ENCODE measurements at places on chromosomes 5 and 9.
A peak's percentile ranks its signal among the peaks of the same experiment; 100 is the strongest.

GRCh38 chr9:89606049-89606623 is 1.3 kb downstream of the GADD45G start:
- peak; percentile 83 for DNase-seq

DNA sequence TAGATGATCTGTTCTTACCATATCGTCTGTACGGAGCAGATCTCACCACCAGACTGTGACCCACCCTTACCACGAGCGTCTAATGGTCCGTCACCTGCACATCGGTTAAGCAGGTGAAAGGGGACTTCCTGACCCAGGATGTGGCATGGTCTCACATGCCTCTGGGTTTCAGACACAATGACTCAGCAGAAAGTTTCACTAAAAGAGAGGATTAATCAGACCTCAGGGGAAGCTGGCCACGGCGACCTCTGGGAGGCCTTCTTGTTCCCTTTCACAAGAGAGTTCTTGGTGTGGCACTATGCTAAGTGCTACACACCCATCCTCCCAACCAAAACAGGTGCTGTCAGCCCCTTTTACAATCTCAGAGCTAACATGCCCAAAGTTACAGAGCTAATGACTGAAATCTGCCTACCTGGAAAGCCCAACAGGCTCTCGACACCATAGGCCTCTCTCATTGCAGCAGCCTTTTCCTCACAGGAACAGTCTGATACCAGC is 41.6 kb downstream of the ADAMTS12 start:
- no peak for DNase-seq

DNA sequence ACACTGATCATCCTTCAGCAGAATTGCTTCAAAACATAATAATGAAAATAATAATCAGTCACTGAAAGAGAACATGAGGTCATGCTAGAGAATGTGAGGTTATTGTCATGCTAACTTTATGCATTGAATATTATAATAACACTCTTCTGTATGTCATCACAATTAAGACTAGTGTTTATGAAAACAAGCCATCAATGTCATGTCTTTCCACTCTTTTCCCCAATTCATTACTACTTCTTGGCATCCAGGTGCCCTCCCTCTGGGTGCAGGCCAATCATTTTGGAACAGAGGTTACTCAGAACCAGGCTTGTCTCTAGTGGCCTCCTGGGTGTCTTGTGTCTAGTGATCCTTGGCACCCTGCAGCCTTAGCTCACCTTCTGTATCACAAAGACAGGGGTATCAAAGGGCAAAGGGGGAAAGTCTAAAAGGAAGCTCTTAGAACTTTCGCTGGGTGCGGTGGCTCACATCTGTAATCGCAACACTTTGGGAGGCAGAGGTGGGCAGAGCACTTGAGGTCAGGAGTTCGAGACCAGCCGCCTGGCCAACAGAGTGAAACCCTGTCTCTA is 217.6 kb upstream of the PIK3R1 start:
- no peak for DNase-seq

GRCh38 chr5:172736508-172737135 is 34.4 kb downstream of the DUSP1 start:
- no peak for DNase-seq

GRCh38 chr9:70484232-70485130 is 70.0 kb upstream of the KLF9 start:
- DNase-seq, result peak; percentile 71

DNA sequence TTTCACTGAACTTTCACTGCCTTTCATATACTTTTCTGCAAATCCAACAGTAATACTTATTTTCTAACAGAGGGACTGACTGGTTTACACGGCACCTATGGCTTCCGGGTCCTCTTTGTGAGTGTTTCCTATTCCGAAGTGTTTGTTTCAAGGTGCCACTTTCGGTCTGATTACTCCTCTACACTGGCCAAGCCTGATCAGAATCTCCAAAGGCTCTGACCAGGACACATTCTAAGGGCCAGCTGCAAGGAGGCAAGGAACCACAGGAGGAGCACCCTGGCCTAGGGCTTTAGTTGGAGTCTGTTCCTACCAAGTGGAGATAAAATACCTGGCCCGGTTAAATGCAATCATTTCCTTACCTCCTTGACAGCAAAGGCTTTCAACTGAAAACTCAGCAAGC is 132.1 kb downstream of the GLIS3 start:
- DNase-seq, result no peak

GRCh38 chr5:143398451-143399237 is 4.8 kb downstream of the NR3C1 start:
- no peak for DNase-seq

GRCh38 chr9:130996676-130997394 is 12.1 kb upstream of the LAMC3 start:
- DNase-seq, result no peak

- DNase-seq, result peak; percentile 5
Measured at GRCh38 chr9:106953174-106953573, 90.2 kb downstream of the ZNF462 start.

GRCh38 chr5:139687656-139688055 is 39.5 kb downstream of the CXXC5 start:
- DNase-seq, result no peak

- no peak for DNase-seq
Measured at GRCh38 chr5:173020154-173020581, 36.0 kb upstream of the CREBRF start.

- no peak for DNase-seq
Measured at GRCh38 chr5:117504305-117504704, 929.7 kb upstream of the SEMA6A start.

GRCh38 chr5:95923918-95924544 is 37.6 kb downstream of the ELL2 start:
- DNase-seq, result peak; percentile 50

DNA sequence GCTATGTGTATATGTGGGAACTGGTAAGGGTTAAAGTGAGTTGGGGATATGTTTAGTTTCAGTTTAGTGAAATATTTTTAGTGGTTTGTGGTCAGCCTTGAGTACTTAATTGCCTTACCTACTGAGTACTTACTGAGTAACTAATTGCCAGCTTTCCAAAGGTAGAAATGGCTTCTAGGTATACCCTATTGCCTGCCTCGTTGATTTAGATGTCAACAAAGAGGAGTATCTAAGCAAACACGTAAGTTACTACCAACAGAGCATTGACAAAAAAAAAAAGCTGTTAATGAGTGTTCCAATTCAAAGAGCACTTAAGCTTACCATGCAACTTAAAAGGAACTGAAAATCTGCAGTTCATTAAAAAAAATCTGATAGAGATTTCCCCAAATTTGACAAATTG is 8.8 kb downstream of the ATP10B start:
- DNase-seq, result peak; percentile 18

DNA sequence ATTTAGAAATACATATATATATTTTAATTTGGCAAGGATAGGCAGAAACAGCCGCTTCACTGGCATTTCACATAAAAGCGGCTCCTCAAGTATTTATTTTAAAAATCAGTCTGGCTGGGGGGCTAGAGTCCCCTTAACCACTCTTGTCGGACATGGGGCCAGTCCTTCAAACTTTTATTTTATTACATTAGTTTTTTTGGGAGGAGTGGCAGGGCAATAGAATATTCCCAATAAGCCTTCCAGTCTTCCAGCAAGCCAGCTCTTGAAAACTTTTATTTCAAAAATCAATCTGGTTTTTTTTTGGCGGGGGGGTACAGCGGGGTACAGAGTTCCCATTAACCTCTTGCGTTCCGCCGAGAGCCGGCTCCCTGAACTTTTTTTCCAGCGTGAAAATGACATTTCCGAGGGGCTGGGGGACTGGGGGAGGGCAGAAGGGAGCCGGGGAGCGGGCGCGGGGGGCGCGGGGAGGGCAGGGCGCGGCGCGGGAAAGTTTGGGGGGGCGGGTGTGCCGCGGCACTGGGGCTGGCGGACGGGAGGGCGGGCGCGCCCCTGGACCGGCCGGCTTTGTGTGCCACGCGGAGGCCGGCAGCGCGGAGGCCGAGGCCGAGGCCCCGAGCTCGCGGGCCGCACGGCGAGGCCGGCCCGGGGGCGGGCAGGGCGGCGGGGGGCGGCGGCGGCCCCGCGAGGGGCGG is 504 bp upstream of the ZNF618 start:
- peak; percentile 45 for DNase-seq

- no peak for DNase-seq
Measured at GRCh38 chr5:154701181-154701580, 54.0 kb upstream of the LARP1 start.

DNA sequence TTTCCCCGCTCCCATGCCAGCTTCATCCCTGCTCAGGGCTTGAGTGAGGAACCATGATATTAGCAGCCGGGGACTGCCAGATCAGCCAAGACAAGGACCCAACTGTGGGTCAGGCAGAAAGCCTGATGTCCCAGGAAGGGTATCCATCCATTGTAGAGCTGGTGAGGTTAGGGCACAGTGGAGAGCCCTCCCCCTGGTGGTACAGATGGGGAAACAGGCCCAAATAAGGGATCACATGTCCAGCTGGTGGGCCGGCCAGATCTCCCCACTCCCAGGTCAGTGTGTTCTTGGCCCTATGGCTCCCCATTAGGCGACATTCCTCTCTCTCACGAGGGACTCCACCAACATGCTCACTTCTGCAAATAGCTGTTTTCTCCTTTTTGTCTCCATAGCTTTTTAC is 9.0 kb downstream of the CDX1 start:
- peak; percentile 28 for DNase-seq

DNA sequence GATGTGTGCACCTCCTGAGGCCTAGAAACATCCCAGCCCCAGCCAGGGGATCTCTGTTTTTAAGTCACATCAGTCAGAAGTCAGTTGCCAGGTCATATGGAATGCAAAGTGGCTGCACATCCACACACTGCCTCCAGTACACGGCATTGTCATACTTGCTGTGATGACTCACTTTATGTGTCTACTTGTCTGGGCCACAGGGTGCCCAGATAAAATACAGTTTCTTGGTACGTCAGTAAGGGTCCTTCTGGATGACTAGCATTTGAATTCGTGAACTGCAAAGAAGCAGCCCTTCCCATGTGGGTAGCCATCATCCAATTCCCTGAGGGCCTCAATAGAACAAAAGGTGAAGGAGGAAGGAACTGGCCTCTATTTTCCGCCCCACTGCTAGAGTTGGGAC is 27.7 kb downstream of the AUH start:
- no peak for DNase-seq

DNA sequence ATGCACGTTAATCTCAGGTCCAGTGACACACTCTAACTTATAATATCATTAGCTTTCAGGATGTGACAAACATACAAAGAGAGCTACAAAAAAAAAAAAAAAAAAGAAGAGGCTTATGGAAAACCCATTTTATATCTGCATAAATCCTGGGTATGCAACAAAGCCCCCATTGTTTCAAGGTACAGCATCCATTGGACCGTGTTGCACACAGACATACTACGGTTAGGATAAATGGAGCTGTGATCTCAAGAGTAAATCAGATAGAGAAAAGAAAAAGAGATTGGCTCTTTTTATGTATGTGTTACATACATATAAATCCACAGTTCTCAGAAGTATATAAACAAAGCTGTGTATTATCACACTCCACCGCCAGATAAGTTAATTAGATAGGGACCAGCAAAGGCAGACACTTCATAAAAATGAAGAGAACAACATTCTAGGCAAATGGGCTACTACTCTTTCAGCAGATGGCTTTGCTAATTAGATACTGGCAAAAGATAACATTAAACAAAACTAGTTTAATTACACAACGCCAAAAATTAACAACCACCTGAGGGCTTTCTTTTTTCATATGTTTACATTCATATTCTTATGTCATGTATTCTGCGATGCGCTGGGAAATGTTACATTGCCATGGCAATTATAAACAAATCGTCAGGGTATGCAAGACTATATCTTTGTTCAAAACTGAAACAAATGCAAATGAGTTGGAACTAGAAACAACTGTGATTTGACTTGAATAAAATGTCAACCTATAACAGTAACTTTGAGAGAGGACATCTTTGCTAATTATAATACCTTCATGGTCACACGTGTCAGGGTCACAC is 304.2 kb downstream of the SEMA5A start:
- no peak for DNase-seq

All from inflammatory macrophage treated with lipopolysaccharide for 4 hours (primary cell).